ENCODE measurements at places on chromosomes 7 and 10. TPM values are rescaled to one million over a fixed set of nuclear protein-coding genes. Genes with fewer than 3 reads are reported as not detected.

LIPM gene
- total RNA-seq: not detected

DNA sequence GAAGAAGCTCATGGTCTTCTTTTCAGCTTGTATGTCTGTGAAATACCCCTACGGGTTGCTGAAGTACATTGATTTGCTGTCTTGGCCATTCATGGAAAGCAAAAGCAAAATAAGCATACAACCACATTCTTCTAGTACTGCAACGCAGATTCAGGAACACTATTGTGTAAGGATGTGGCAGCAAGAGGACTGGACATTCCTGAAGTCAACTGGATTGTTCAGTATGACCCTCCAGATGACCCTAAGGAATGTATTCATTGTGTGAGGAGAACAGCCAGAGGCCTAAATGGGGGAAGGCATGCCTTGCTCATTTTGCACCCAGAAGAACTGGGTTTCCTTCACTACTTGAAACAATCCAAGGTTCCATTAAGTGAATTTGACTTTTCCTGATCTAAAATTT lies 133.4 kb upstream of the ANKRD1 start:
- DNase-seq: no peak

DNA sequence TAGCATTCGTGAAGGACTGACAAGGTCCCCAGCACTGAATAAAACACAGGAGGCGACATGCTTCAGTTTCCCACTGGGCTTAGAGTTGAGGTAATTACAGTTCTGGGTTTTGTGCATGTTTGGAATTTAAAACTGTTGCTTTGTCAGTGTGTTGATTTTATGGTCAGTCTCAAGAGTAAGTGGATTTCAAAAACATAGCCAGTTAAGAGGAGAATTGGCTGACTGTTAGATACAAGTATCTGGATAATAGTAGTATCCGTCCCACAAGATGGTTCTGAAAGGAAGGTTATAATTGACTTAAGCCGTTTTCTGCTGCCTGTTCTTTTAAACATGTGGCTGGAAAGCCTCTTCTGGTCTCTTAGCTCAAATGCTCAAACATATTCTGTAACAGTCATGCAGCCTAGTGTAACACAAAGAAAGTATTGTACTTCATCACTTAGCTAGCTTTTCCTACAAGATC lies 170.9 kb downstream of the POLR1F start:
- DNase-seq: peak; percentile 40

DNA sequence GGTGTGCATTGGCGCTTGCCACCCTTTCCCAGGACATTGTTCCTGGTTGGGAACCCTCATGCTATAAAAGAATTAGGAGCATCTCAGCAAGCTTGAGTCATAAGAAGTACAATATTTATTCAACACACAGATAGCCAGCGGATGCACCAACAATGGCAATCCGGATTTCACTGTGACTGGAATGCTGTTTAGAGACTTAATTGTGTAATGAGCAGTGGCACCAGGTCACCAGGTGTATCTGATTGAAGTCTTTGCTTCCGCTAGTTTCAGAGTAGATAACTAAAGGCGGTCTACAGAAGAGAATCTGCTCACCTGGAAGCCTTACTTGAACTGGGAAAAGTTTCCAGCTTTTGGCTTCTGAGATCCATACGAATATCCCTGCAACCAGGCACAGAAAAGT lies 772.3 kb upstream of the GHITM start:
- DNase-seq: no peak

GRCh38 chr10:120473593-120473992 lies 16.6 kb downstream of the PLPP4 start:
- DNase-seq: no peak

DNA sequence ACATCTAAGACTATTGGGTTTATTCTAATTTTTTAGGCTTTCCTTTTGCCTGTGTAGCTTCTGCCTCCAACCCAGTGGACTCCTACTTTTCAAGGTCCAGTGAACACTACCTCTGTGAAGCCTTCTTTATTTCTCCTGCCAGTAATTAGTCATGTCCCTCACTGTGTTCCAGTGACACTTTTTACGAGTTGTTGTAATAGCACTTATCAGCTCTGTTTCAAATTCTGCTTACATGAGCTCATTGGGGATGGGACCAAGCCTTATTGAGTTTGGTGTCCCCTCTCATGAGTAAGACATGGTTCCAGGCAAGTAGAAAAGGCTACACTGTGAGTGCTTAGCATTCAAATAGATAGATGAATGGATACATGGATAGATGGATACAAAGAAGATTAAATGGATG lies 184.6 kb downstream of the HIBADH start:
- DNase-seq: no peak

DNA sequence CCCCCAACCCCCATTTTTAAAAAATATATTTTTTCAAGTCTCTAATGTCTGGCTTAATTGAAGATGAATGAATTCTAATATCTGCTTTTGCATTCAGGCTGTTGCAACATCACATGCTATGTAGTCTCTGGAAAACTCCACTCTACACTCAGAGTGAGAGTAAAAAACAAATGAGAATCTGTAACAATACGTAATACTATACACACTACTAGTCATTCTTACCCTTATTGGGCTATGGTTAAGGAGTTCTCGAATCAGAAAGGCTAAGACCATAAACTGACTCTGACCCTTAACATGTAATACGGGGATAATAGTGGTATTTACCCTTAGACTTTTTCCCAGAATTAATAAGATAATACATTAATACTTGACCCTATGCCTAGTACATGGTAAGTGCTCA lies 42.9 kb upstream of the TMEM168 start:
- no peak for DNase-seq

GRCh38 chr7:117728890-117729624 lies 144.2 kb downstream of the CTTNBP2 start:
- no peak for DNase-seq

DNA sequence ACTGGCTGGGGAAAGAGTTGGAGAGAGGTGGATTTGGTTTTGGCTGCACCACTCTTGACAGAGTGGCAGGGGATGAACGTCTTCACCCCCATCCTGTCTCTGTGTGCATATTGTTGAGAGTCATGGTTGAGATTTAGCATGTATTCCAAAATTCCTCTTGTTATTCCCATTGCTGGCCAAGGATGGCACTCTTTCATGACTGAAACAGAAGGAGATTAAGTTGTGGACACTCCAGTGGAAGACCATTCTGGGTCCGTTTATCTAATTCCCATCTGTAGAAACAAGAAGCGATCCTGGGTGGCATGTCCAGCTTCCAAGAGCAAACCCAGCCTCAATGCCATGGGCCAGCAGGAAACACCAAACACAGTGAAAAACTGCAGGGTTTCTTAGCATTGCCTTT lies 469.0 kb upstream of the IGFBP3 start:
- no peak for DNase-seq

GRCh38 chr10:91349381-91349780 lies 60.8 kb upstream of the HECTD2 start:
- peak; percentile 85 for DNase-seq

GRCh38 chr10:97861924-97862323 lies 12.3 kb downstream of the GOLGA7B start:
- no peak for DNase-seq

All from HT1080 (cell line).